ENCODE measurements at places on chromosomes 5 and 9.
A peak's percentile ranks its signal among the peaks of the same experiment; 100 is the strongest.

GRCh38 chr5:42870882-42871418 is 59.3 kb upstream of the SELENOP start:
- DNase-seq: no peak

GRCh38 chr5:127858116-127858784 is 155.1 kb downstream of the CCDC192 start:
- DNase-seq: no peak

DNA sequence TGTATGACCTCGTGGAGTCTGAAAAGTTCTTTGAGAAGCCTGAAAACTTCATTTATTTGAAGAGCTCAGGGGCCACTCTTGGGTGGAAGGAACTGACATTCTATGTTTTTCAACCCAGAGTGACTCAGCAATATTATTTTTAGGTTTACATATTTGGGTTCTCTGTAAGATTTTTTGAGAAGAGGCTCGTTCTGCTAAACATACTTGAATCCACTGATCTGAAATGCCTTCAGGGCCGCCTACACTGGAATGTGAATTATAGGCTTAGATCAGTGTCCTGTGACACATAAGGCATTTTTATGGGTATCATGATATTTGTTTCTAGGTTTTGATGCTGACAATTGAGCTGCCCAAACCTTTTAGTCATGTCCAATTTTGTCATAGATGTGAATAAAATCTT is 86.2 kb downstream of the PSAT1 start:
- DNase-seq: no peak

DNA sequence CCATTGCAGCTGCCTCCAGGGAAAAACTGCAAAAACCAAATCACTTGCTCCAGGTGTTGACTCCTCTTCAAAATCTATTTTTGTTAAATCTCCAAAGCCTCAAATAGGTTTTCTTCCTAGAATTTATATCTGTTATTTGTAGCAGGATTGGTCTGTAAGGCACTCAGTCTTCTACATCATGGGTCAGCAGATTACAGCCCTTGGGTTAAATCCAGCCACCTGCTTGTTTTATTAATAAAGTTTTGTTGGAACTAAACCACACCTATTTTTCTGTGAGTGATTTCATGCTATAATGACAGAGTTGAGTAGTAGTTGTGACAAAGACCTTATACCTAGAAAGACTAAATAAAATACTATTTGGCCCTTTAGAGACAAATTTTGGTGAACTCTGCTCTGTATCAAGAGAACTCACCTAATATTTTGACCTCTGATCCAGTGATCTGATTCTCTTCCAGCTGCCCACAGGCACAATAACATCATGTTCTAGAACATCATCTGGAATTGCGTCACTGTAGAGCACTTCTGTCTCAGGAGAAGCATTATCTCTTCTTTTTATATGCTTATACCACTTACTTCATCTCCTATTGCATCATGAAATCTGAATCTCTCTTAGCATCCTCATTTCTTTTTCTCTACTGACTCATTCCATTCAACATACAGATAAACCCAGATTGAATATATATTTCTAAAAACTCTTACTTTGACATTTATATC is 130.1 kb downstream of the RPS23 start:
- no peak for DNase-seq

GRCh38 chr5:79157305-79157704 is 45.7 kb downstream of the BHMT start:
- DNase-seq: no peak

DNA sequence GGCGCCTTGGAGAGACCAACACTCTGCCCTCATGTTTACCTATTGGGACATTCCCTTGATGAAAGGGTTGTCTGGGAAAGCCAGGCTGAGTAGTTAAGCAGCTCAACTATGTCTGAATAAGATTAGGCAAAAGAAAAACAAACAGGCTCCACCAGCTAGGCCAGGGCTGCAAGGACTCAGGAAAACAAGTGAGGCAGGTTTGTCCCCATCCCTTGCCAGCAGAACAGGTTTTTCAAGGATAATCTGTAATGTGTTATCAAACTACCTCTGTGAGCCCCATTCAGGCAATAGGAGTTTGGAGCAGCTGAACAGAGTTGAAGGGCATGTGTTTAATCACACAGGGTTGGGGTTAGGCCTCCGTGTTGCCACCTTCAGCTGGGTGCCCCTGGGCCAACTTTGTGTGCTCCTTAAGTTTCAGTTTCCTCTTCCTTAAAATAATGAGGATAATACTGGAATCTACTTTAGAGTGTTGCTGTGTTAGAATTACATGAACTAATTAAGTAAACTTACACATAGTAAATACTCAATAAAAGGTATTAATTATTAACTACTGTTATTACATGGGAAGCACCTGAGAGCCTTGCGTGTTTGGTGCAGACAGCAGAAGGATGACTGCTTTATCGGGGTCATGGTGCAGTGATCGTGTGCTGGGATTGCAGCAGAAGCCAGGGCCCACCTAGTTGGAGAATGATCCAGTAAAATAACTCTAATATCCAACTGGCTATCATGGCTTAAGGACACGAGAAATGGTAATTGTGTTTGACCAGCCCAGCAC is 72.1 kb upstream of the ATP10B start:
- DNase-seq: no peak

DNA sequence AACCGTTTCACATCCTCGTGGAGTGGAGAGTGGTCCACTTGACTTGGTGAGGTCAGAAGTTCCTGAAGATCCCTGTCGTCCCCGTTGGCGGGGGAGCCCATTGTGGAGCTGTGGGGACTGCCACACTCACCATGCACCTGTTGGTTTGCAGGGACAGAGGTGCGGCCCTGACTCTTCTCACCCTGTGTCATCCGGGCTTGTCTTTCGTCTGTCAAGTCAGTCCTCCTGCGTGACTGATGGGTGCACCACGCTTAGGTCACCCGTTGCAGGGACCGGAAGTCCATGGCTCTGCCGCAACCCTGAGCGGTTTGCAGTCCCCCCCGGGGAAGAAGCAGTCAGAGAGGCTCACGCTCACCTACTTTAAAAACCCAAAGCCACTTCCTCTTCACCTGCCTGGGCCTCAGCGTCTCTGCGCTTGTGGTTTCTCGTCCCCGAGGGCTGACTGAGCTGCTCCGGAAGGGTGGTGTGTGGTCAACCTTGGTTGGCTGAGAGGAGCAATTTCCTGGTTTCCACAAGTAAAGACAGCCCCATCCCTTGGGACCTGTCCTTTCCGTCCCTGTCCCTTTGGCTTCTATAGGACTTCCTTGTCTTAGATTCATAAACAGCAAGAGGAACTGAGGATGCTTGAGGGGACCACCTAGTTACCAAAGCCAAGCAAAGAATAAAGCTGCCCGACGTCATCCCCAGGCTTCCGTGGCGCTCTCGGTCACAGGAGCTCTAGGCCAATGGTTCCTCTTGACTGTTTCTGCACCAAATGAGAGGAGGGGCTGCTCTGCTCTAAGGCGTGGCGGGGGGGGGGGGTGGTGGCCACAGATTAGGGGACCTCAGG is 53.2 kb downstream of the USP20 start:
- peak; percentile 84 for DNase-seq

DNA sequence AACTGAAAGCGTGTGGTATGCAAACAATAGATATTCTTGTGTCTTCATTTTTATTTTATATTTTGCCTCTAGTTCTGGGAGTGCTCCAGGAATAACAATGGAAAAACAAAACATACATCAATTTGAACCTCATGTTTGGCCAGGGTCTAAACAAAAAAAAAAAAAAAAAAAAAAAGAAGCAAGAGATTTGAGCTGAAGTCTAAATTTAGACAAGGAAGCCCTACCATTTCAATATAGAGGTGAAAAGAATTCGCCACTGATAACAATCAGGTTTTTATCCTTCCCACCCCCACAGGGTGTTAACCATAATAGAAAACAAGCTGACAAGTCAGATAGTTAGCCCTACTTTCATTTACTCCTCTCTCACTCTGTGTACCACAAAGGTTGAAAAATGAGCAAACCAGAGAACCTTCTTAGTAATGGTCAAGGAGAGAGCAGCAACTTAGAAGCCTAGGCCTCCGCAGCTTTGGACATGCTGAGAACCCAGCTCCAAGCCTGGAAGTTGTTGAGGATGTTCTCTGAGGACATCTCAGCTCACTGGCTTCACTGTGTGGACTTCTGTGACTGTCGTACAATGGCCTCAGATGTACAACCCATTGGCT is 118.2 kb upstream of the HMHB1 start:
- DNase-seq: no peak

All from activated CD8-positive, alpha-beta memory T cell treated with anti-CD3 and anti-CD28 coated beads for 1 hour (primary cell).